ENCODE measurements at places on chromosomes 11 and 22. TPM values are rescaled to one million over a fixed set of nuclear protein-coding genes. Genes with fewer than 3 reads are reported as not detected.

GRCh38 chr11:80899381-80899780 lies 1458.6 kb upstream of the TENM4 start:
- no peak for DNase-seq

- no peak for DNase-seq
Observed at GRCh38 chr11:93857413-93858120, 7.1 kb upstream of the VSTM5 start.

- DNase-seq = no peak
Observed at GRCh38 chr11:101917226-101917625, 904 bp upstream of the ANGPTL5 start.

DNA sequence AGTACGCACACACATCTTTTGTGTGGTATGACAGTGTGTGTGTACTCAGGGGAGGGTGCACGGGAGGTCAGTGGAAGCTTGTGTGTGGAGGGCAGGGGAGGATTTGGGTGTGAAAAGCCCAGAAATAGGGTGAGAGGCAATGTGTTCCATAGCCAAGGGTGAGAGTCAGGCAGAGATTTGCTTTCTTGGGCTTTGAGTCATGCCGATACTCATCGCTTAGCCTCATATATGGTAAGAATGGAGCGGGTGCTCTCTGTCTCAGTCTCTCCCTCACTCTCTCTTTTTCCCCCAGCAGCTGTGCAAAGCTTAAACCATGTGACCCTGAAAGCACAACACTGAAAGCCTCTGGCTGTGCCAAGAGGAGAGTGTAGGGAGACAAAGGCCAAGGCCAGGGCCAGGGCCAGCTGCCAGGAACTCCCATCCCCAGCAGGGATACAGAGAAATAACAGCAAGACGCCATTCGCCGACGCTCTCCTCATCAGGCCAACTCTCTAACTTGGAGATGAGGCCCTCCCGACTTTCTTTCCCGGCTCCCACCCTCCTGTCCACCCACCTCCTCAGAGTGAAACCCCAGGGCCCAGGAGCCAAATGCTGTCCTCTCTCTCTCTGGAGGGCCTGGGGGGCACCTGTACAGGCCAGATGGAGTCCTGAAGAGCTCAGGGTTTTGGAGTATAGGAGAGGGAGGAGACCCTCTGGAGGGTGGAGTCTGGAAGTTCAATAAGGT lies 20.3 kb upstream of the MICAL3 start:
- DNase-seq = no peak

The SLC22A6 gene
- total RNA-seq = not detected

The SEPTIN5 gene
- 7.7 TPM for total RNA-seq

The LRRN4CL gene
- total RNA-seq = not detected

The H19 gene
- total RNA-seq = 91.3 TPM

DNA sequence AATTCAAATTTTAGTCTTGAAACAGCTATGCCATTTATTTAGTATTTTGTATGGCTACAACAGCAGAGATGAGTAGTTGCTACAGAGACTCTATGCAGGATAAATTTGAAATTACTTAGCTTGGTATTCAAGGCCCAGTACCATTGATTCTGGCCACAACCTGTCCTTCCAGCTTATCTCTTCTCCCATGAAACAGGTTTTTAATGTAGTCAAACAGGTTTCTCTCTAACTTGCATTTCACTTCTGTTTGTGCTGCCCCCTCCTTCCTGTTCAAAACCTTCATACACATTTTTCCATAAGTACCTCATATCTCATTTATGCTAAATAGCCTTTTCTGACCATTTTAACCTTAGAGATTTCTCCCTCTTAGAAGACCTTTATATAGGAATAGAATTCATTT lies 3.3 kb downstream of the USP47 start:
- DNase-seq = no peak

The C1QTNF4 gene
- 0.29 TPM for total RNA-seq

The ANKRD13D gene
- 44.2 TPM for total RNA-seq
